ENCODE measurements at places on chromosomes 16 and 17.

DNA sequence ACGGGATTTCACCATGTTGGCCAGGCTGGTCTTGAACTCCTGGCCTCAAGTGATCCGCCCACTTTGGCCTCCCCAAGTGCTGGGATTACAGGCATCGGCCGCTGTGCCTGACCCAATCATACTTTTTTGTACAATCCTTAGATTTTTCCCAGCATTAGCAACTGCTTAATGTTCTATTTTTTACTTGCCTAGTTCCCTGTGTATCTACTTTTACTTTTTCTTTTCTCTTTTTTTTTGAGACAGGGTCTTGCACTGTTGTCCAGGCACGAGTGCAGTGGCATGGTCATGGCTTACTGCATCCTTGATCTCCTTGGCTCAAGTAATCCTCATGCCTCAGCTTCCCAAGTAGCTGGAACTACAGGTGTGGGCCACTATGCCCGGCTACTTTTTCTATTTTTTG, 9.5 kb downstream of the GRB2 start:
- no peak for DNase-seq

DNA sequence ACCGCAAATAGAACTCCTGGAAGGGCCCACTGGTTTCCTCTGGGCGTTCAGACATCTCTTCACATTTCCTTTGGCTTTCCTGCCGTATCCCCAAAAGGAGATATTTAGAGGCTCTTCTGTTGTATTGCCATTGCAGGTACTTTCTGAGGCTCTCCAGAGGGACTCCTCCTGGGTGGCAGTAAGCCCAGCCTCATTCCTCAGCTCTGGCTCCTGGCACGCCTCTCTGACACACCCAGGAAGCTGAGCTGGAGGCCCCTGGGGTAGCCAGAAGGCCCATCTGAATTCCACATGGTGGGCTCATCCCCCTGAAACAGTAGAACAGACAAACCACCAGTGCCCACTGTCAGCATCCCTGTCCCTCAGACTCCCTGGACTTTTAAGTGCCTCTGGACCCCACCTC, 206.7 kb downstream of the PARN start:
- no peak for DNase-seq

GRCh38 chr16:68414581-68414980, 33.7 kb downstream of the SMPD3 start:
- no peak for DNase-seq

- DNase-seq, result no peak
Measured at GRCh38 chr16:89722392-89723278, 1.3 kb downstream of the ZNF276 start.

- DNase-seq, result no peak
Measured at GRCh38 chr17:43475494-43476089, 8.2 kb upstream of the DHX8 start.

DNA sequence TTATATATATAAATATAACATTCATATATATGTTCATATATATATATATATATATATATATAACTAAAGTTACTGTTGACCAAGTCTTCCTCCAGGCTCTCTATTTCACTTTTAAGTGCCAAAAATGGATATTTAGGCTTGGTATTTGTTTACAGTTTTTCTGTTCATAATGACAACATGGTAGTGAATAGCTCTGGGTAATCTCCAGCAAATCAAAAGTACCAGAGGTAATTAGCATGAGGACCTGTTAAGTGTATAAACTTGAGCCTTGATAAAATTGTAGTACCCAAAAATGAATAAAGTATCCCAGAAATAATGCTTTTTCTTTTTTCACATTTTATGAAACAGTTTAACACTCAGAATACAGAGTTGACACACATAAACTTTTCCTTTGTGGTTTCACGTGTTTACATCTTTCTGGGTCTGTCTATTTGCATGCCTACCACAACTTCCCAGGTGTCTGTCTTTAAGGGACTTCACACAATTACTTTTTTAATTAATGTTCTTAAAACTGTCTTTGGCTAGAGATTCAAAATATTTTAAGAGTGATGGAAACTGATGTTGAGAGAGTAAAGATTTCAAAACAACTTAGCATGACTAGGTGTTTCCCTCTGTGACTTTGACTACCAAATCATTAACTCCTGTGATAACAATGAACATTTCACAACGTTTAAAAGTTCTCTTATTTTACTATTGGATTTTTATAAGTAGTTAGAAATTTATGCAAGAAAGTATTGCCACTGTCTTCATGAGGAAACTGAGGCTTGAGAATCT, 47.9 kb downstream of the RABEP1 start:
- DNase-seq, result no peak
